ENCODE measurements at places on chromosomes 6 and 20.
A peak's percentile ranks its signal among the peaks of the same experiment; 100 is the strongest.

GRCh38 chr6:161215876-161216615 lies 57.8 kb downstream of the AGPAT4 start:
- DNase-seq = no peak

DNA sequence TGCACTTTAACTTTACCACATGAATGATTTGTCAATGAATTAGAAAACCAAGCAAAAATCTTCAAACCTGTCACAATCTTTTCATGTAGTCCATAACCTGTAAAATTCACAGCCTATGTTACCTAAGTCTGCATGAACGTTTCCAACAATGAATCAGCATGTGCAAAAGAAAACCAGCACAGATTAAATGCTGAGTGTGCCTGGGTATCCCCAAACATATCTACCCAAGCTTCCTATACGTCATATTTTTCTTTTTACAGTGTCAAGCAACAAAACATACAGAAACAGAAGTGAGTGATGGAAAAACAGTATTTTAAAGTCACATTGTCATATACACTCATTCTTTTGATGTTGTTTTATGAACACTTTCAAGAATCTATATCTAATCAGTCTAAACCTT lies 713.5 kb downstream of the RFPL4B start:
- DNase-seq = no peak

DNA sequence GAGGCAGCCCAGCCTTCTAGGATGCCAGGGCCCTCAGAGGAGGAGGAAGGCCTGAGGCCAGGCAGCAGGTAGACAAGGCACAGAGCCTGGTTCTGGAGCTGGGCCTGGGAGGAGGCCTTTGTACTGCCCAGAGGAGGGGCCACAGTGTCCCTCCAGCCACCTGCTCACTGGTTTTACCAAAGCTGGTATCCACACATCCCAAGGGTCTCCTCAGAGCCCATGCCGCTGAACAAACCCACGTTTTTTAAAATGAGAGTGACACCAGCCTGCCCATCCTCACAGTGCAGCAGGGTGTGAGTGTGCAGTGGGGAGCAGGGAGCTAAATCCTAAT lies 162.7 kb downstream of the LY86 start:
- no peak for DNase-seq

- DNase-seq = peak; percentile 79
Observed at GRCh38 chr20:14334306-14334930, 3.0 kb downstream of the FLRT3 start.

DNA sequence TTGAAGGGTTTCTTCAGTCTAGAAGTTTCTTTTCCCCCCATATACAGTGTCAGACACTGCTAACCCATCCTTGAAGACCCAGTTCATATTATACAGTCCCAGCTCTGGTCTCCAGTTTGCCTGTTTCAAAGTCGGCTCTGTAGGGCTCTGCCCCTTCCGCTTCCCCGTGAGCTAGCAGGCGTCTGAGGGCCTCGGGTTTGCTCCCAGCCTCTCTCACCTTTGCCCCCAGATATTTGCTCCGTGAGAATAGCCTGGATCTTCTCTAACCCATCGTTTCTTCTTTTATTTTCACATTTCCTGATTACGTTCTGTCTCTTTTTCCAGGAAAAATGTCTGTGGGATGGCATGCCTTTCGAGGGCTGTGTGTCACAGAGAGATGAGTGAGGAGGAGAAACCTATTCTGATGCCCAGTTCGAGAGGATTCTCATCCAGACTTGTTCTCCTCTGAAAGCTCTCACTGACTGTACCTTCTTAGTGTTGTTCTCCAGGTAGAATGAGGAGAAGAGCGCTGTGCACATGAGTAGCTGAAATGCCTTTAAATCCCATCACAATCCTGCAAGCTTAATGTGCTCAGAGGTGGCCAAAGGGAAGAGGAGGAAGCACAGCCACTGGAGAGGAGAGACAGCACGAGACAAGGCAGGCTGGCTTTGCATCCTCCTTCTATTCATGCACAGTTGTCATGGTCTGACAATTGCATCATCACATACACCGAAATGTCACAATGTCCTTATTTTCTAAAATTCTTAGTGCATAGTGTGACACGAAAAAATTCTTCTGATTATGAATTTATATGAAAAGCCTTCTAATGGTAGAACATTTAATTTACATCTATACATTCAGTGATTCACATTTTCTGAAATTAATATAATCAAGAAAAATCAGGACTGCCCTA lies 171.1 kb downstream of the FOXA2 start:
- no peak for DNase-seq

DNA sequence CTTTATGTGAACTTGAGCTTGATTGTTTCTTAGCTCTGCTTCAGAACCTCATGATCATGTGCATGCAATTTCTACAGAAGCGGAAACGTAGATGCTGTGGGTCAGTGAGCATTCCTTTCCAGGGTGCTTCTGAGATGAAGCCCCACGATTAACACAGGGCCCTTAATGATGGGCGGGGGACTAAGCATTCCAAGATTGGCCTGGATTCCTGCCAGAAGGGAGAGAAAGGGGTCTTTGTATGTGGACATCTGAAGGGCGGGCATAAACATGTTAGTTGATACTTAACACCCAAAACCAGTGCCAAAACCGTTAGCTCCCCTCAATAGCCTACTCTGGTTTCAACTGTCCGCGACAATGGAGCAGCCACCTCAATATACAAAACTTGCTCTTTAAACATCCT lies 46.9 kb upstream of the POU3F2 start:
- DNase-seq = peak; percentile 25

- no peak for DNase-seq
Observed at GRCh38 chr6:2993755-2994317, 5.9 kb upstream of the NQO2 start.

DNA sequence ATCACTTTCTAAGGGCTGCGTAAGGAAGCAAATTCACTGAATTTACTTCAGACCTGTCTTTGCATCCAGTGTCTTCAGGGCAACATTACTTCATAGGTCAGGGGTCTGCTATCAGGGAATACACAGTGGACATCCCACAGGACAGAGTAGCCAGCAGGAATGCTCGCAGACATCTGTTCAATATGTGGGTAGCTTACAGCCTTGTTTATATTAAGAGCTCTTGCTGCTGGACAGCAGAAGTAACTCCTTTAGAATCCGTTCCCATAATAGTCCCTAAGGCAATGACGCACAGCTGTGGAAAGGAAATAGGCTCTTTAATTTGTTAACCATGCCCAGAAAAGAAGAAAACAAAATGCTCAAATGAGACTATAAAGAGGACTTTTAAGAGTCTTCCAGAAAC lies 198.7 kb downstream of the MOXD1 start:
- DNase-seq = no peak

- no peak for DNase-seq
Observed at GRCh38 chr6:53100561-53100960, 35.4 kb downstream of the FBXO9 start.

DNA sequence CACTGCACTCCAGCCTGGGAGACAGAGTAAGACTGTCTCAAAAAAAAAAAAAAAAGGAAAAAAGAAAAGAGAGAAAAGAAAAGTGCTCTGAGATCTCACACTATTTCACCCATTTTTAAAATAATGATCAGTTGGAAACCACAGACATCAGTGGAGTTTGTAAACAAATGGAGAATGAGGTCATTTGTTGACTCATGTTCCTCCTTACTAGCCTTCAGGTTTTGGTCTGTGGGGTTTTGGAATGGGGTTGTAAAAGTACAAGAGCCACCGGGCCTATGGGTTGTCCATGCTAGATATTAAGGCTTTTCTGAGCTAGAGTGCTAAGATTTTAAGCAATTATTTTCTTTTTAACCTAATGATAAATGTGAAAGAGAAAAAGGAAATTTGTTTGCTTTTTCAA lies 104.4 kb upstream of the PRL start:
- no peak for DNase-seq

- DNase-seq = no peak
Observed at GRCh38 chr6:133313068-133313467, 71.9 kb downstream of the EYA4 start.

DNA sequence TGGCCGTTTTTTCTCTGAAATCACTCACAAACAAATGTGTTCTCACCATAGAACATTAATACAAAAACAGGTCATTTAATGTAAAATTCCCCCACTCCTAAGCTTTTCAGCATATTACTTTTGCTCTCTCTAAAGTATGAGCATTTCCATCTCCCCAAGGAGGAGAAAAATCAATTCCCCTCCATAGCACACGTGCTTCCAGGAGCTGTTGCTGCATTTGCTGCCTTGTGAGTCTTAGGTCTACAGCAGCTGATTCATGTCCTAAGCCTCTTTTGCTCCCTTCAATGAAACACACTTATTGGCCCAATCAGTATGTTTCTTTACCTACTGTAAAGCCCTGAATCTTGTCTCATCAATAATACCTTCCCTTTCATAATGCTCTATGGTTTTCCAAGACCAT lies 6.4 kb upstream of the COL9A1 start:
- DNase-seq = no peak

- DNase-seq = no peak
Observed at GRCh38 chr20:17501701-17502100, 29.5 kb downstream of the BFSP1 start.

DNA sequence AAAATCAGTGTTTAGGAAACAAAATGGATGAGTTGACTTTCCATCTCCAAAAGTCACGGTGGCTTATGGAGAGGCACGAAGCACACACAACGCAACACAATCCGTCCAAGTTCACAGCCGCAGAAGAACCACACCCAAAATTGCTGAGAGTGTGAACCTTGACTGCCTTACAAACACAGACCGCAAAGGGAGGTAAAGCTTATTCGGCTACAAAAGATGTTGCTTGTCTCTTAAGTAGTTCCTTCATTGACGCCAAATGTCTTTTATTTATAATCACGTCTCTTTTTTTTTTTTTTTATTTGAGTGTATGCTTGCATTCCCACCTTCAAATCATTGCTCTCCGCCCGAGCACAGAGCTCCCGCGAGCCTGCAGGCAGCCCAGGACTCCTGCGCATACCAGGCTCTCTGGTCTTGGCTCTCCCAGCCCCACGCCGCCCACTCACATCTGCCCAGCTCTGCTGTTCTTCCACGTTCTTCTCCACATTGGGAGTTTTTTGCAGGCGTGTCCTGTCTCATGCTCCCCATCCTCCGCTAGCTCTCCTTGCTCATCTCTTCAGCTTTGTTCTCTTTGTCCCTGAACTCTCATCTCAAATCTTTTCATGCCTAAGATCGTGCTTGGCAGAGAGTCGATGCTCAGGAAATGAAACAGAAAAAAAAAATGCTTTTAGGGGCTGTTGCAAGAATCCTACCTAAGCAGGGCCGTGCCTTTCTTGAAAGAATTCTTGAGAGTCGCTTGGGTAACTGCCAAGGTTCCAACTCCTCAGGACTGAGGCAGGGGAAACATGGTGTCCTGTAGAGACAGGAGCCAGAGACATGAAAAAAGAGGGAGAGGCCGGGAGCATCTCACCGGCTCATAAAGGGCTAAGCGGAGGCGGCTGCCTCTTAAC lies 25.8 kb downstream of the LY86 start:
- DNase-seq = no peak

- DNase-seq = no peak
Observed at GRCh38 chr20:42319252-42320013, 701.3 kb upstream of the CHD6 start.

DNA sequence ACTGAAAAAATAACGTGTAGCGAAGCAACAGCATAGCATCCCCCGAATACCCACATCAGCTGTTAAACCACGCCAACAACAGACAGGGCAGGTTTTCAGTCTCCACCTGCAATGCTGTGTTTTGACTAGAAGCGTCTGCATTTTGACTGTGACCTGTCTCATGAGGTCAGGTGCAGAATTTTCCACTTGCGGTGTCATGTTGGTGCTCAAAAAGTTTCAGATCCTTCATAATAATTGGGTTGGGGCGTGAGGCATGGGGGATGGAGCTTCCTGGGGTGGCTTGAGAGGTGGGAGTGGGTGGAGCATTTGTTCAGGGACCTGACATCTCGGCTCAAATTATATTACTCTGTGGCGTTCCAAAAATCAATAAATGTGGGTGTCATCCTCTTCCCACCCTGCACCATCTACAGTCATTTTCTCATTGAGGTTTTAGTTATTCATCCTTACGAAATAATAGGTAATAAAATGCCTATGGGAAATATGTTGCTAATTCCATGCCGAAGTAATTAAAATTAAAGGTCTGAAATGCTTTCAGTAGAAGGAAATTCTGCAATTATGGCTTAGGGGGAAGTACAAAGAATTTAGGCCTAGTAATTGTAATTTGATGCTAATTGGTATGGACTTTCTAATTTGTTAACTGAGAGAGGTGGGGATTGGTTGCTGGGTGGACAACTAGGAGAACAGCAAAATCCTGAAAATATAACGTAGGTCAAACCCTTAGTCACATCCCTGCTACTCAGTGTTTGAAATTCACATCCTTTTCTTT lies 81.0 kb downstream of the TIAM2 start:
- DNase-seq = peak; percentile 8

- no peak for DNase-seq
Observed at GRCh38 chr6:13300643-13301590, 27.4 kb downstream of the TBC1D7 start.

DNA sequence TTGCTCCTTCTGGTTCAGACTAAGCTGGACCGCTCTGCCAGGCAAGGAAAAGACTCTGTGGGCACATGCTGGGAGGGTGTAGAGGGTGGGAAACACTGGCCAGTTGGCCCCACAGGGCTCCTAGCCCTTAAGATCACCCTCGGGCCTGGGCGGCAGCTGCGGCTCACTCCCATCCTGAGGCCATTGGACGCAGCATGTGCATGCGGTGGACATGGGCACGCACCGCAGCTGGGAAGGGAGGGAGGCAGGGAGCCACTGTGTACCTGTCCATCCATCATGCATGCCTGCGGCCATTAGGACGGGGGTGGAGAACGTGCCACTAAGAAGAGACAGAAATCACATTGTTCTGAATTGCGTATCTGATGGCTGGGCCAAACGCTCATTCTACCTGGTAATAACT lies 140.1 kb upstream of the THBS2 start:
- DNase-seq = no peak

DNA sequence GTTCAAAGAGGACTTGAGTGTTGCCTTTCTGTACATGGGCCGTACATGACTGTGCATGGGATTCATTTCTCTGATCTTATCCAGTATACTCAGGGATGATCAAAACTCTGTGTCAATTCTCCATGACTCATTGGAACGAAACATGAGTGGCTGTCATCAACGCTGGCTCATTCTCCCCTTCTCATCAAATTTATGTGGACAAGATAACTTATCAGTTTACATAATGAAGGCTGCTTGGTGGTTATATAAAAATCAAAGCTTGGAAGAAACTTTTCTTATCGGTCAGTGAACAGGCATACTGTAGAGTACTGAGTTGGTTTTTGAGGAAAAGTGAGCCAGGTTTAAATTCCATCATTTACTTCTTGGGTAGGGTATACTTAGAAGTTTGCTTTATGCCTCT lies 24.9 kb downstream of the CRISP1 start:
- no peak for DNase-seq

GRCh38 chr6:12849809-12850198 lies 133.2 kb downstream of the PHACTR1 start:
- DNase-seq = no peak

- no peak for DNase-seq
Observed at GRCh38 chr6:107691062-107691751, 132.9 kb downstream of the SCML4 start.

All from putamen (tissue), 1 donor.